CD4-positive, alpha-beta T cell (primary cell): ENCODE measurements at places on chromosomes 1 and 21. TPM values are rescaled to one million over a fixed set of nuclear protein-coding genes. Genes with fewer than 3 reads are reported as not detected.

Gene APP
- total RNA-seq: 44.4 TPM

DNA sequence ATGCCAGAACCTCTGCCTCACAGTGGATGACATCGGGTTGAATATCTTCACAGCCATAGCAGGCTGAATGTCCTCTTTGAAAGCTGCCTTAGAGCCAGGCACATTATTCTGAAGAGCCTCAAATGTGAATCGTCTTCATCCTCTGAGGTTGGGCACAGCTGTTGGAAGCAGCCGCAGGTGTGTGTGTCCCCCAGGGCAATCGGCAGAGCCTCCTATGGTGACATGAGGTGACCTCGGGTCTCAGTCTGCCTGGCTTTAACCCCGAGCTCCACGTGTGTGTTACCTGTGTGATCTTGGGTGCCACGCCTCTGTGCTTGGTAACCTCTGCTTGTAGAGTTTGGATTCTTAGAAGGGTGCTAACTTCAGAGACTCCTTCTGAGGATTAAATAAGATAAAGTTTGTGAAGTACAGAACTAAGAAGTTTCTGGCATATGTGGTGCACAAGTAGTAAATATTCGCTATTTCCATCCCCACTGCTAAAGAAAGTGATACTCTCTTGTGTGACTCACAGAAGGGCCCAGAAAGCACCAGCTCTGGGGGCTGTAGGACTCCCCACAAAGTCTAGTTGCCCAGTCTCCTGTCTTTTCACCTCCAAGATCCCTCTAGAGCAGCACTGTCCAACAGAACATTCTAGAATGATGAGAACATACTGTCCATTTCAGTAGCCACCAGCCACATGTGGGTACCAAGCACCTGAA is 500.9 kb downstream of the NPHP4 start:
- no peak for DNase-seq

- DNase-seq: no peak
Measured at GRCh38 chr21:35537604-35538003, 488.5 kb upstream of the RUNX1 start.

DNA sequence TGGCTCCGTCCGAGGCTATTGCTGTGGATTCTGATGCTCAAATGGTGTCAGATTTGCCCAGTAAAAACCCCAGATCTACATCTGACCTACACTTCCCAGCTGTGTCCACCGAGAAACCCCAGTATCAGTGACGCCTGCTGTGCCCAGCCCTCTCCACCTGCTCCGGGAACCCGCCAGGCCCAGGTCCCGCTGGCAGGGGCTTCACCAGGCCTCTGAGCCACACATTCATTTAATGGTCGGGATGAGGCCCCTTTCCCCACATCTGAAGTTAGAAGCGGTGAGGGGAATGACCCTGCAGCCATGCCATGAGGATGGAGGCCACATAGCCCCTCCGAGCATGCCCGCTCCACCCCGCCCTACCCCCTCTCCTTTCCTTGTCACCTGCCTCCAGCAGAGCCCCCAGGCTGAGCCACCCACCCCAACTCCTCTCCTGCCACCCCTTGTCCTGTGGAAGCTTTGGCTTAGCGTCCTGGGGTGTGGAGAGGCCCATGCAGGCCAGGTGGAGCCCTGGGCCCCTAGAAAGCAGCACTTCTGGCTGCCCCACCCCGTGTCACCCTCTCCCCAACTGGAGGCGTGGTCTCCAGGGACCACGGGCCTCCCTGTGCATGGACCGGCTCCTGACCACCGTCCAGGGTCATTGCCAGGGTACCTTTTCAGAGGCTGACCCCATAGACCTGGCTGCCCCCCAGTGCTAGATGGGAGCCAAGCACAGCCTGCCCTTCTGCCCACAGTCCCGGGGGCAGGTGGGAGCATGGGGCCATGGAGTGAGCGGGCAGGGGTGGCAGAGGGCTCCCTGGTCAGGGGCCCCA is 8.0 kb downstream of the TNFRSF14 start:
- no peak for DNase-seq

- no peak for DNase-seq
Measured at GRCh38 chr1:111768625-111769024, 12.9 kb downstream of the DDX20 start.

DNA sequence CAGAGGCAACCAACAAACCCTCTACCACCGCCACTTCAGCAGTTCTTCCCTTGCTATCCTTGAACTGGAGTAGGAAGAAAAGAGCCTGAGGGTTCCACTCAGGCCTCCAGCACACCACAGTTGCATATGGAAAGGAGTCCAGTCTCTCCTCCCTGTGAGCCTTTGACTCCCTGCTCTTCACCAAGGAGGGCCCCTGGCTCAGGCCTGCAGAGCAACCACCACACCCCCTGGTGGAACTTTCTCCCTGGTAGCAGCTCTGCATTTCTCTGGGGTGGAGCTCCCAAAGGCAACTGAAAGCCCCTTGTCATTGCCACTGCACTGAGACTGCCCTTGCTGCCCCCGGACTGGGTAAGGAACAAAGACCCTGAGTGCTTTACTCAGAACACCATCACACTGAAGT is 1021.5 kb upstream of the ADGRL2 start:
- DNase-seq: no peak

- DNase-seq: no peak
Measured at GRCh38 chr1:235583511-235584001, 66.0 kb downstream of the GNG4 start.

DNA sequence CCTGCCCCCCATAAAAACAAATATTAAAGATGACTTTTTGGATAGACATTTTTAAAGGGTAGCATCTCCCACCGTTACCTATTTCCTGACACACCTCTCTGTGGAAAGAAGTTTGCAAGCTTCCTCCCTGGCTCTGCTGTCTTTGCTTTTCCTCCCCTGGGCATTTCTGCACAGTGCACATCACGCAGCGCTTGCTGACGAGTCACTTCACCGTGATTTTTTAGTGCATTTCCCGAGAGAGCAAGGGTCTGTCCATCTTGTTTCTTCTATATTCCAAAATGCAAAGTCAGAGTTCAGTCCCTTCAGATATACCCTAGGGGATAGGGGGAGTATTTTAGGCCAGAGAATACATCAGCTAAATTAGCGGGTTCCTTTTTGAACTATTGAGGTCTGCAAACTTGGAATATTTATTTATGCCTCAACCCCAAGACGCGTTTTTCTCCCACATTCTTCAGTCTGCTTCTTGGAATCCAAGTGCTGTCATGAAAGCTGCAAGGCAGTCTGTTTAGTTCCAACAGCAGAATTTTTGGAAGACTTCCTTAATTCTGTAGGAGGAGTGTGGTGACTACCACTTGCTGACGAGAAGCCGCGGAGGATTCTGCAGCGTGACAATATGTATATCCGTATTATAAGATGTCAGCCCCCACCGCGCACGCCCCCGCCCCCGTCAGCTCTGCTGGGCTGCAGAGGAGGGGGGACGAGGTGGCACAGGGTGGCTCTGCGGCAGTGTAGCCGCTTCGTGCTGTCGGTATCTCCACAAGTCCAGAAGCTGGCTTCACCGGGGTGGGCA is 22.4 kb downstream of the SMYD2 start:
- DNase-seq: no peak
